Gastroesophageal sphincter (tissue), 4 donors: ENCODE measurements at places on chromosomes 12 and 14.
A peak's percentile ranks its signal among the peaks of the same experiment; 100 is the strongest.

DNA sequence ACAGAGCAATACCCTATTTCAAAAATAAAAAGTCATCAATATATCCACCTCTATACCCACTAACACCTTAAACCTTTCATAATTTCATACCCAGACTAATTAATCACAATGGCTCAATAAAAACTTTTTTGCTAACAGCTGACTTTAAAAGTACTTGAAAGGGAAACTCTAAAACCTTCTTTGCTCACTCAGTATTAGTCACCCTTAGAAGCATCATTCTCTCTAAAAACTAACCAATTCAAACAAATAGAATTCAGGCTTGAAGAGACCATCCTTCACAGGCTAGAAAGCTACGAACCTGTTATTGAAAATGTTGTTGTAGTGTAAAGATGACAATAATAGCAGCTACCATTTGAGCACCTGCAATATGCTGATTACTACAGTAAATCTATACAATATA lies 37.2 kb downstream of the HECTD1 start:
- ATAC-seq, result no peak

DNA sequence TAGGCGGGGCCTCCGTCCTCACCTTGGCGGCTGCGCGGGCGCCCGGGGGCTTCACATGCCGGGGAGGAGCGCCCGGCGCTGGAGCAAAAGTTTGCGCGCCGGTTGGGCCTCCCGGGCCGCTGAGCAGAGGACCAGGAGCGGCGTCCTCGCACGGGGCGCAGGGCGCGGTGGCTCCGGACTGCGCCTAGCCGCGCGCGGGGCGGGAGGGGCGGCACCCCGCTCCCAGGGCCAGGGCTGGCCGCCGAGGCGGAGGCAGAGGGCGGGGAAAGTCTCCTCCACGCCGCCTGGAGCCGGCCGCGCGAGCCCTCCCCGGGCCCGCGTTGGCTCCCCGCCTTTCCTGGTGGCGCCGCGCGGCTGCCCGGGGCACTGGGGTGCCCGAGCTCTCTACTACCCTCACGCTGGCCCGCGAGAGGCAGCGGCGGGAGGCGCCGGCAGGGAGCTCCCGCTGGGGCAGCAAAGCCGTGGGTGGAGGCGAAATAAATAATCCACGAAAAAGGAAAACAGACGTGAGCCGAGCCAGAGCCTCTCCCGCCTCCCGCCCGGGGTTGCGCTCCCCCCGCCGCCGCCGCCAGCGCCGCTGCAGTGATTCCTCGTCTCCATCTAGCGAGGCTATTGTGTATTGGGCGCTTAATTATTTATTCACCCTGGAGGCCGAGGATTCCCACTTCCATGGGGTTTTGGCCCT lies 400 bp upstream of the PRIMA1 start:
- peak; percentile 90 for ATAC-seq

DNA sequence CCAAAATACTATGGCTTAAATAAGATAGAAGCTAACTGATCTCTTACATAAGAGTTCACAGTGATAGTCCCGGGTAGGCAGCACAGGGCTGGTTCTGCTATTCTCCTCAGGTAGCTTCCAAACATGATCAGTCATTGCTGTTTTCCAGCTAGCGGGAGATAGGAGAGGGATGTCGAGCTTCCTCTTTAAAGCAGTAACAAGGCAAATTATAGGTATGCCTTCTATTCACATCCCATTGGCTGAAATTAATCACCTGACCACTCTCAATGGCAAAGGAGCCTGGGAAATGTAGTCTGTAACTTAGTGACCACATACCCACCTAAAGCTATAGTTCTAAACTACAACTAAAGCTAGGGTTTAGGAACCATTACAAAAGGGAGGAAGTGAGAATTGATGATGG lies 34.5 kb upstream of the VRK1 start:
- ATAC-seq, result peak; percentile 39

GRCh38 chr12:13342971-13343370 lies 146.4 kb downstream of the EMP1 start:
- ATAC-seq, result no peak

DNA sequence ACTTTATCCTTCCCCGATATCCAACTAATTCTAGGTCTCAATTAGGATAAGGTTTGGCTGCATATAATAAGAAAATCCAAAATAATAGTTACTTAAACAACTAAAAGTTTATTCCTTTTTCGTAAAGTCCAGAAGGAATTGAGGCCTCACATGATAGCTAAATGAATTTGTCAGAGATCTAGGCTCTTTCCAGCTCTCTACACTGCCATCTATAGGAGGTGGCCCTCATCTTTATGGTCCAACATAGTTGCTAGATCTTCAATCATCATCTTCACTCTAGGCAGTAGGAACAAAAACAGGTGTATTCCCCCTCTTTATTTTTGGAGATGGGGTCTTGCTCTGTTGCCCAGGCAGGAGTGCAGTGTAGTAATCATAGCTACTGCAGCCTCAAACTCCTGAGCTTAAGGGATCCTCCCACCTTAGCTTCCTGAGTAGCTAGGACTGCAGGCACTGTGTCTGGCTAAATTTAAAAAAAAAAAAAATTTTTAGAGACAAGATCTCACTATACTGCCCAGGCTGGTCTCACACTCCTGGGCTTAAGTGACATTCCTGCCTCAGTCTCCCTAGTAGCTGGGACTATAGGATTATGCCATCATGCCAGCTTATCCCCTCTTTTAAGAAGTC lies 46.5 kb upstream of the SAV1 start:
- no peak for ATAC-seq

DNA sequence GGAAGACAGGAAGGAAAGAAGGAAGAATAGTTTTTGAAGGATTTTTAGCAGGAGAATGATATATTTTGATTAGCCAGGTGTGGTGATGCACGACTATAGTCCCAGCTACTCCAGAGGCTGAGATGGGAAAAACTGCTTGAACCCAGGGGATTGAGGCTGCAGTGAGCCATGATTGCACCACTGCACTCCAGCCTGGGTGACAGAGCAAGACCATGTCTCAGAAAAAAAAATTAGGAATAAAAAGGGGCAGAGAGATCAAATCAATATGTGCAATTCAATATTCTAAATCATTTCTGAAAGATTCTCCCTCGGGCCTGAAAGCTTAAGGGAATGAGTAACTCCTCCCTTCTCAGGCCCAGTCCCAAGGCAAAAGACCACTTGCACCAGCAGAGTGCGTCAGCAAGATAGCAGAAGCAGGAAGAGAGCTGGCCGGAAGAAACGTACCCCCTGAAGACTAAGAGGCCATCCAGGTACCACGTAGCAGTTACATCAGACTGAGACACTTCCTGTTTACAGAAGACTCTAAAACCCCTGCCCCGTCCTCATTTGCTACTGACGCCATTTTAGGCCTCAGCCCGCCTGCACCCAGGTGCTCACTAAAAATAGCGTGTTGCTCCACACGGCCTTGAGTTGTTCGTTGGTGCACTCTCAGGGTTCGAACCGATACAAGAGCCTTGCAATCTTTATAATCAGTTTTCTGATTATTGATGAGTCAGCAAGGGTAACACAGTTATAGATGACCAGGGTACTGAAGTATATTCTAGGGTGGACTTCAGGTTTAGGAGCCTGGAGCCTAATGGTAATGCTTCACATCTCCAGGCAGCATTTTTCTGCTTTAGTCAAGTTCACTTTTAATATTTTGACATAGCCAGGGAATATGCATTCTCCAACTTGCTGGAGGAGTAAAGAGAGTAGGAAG lies 57.7 kb upstream of the CSRP2 start:
- ATAC-seq, result no peak

DNA sequence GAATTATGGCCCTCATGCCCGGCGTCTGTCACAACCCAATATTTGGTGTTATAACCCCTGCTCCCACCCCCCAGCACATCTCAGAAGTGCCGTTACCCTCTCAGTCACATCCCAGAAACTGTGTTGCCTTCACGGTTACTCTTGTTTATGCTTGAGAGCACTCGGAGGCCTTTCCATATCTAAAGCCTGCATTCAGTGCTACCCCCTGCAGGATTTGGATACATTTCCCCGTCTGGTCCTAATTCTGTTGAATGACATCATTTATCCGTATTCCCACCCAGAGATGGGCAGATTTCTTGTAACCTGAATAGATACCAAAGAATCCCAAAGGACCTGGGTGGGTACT lies 19.1 kb upstream of the FOS start:
- peak; percentile 4 for ATAC-seq

DNA sequence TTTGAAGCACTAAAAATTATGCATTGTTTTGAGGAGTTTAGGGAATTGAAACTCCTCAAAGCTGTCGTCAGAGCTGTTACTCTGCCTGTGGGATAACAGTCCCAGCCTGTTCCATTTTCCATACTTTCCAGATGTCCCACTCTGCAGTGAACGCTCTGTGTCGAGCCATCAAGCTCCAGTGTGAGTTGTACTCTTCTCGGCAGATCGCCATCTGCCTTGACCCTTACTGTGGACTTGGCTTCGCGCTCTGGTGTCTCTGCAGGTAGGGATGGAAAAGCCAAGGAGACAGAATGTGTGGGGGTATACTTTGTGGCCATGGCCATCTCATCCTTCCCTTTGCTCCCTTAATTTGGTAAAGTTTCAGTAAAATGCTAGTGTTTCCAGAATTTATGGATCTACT lies 35.5 kb upstream of the ATF1 start:
- no peak for ATAC-seq

- ATAC-seq, result no peak
Observed at GRCh38 chr14:54643696-54644176, 76.8 kb downstream of the SAMD4A start.

DNA sequence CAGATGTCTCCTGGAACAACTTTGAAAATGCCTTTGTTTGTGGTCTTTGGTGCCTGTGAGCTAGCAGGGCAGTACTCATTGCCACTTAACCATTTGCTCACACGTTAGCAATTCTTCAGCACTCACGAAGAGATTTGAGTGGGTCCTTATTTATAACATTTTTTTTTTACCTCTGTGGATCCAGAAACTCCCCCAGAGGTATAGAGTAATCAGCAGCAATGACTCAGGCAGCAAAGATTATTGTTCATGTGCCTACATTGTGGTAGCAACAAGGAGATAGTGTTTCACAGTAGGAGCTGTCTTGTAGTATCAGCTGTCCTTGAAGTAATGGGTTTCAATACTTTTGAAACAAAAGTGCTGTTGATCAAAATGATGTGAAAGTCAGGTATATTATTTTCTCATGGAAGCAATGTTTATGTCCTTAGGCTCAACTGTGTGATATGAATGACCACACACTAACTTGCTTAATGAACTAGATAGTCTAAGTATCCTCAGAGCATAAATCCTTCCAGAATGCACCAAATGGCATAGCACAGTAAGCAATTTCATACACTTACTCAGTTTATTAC lies 304.1 kb downstream of the EGLN3 start:
- no peak for ATAC-seq
